ENCODE measurements at places on chromosomes 5 and 9.

DNA sequence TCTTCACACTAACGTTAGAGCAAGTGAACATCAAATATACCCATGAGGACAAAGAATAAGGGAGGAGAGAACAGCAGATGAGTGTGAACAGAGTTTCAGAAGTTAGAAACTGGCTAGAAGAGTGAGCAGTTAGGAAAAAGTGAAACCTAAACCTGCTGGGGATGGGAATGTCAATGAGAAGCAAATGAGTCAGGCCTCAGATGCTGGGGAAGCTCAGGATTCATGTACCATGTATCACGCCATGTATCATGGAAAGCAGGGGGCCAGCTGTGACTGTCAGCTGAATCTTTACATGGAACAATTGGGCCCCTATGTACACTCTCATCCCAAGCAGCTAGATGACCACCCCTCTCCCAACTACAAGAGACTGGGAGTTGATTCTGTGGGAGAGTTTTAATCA is 16.2 kb downstream of the GDF9 start:
- DNase-seq = no peak

DNA sequence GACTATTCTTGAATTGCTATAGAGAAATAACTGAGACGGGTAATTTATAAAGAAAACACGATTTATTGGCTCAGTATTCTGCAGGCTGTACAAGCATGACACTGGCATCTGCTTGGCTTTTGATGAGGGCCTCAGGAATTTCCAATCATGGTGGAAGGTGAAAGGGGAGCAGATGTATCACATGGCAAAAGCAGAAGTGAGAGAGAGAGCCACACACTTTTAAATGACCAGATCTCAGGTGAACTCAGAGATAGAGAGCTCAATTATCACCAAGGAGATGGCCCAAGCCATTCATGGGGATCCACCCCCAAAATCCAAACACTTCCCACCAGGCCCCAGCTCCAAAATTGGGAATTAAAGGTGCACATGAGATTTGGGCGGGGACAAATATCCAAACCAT is 15.3 kb downstream of the GABRA1 start:
- DNase-seq = no peak

DNA sequence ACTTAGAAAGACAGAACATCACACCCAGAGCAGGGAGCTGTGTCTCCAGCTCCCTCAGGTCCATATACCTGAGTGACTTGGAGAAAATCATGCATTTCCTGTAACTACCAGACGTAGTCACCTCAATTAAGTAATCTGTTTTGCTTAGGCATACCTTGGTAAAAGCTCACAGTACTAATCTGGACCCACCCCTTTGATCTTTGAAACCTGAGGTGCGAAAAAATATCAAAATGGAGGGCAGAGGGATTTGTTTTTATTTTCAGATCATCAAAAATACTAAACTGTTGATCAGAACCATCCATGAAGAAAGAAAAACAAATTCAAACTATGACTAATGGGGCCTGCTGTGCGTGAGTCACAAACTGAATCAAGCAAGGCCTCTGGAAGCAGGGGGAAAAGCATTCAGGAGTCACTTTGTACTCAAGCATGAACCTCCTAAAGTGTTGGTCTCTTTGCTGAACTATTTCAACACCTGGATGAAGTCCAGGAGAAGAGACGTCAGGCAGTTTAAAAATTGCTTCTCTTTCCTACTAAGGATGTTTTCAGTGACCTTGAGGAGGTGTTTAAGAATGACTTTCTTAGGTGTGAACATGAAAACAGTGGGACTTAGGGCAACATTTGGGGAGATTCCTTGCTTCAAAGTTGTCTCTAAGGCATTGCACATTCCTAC is 76.3 kb downstream of the MUSK start:
- DNase-seq = no peak

DNA sequence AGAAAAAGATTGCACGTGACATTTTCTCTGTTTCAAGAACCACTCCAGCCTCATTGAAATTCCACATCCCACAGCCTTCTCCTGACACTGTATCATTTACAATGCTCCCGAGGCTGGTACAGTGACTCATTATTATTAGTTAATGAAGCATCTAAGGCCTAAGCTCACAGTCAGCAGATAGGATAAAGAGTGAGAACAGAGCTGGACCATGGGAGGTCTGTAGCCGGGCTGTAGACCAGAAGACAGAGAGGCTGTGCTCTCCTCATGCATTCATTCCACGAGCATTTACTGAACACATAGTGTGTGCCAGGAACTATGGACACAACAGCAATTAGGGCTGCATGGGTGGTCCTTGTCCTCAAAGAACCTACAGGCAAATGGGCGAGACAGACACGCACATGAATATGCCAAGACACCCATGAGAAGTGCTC is 47.3 kb upstream of the GALNT10 start:
- no peak for DNase-seq

GRCh38 chr5:31706186-31706585 is 67.3 kb downstream of the PDZD2 start:
- no peak for DNase-seq

- no peak for DNase-seq
These were observed 60.6 kb downstream of the FRMD3 start for GRCh38 chr9:83477571-83477970.

- no peak for DNase-seq
These were observed 588.9 kb downstream of the NR2F1-AS1 start for GRCh38 chr5:92992073-92992472.

DNA sequence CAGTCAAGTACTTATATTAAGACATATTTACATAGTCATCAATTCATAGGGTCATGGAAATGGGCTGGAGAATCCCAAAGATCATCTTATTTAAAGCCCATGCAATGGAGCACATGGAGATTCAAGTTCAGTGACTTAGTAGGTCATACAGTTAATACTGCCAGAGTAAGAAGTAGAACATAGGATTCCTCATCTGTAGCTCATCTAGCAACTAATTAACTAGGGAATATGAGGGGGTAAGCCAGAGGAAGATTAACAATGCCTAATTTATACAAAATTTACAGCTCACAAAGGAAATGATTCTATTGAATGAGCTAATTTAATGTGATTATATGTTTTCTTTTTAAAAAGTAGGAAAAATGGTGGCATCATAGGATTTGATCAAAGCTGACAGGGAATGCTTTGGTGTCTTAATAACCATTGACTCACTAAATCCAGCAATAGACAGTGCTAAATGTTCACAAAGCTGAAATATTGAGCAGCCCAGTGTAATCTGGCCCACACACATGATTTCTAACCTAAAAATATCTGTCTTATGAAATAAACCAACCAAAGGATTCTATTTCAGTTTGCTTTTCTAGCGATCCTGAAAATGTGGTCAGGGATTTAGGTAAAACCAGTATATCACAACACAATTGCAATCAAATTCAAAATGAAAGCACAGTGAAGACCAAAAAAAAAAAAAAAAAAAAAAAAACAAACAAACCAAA is 53.3 kb downstream of the PRDM6 start:
- DNase-seq = no peak

- DNase-seq = no peak
These were observed 389.1 kb downstream of the GADD45G start for GRCh38 chr9:89993678-89994630.

DNA sequence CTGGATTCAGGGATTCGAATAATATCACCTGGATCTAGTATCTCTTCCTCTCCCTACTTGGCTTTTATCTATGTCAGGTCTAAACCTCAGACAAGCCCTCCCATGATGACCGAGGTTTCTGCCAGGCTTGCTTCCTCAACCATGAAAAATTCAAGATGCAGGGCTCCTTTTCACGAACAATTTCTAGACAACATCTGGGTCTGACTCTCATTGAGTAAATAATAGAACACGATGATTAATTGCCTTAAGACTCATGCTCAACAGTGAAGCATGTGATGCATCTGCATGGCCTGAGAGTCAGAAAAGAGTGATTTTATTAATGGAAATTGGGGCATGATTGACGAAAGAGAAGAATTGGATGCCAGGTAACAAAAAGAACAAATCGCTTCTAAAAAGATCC is 277.2 kb upstream of the ZNF608 start:
- no peak for DNase-seq

DNA sequence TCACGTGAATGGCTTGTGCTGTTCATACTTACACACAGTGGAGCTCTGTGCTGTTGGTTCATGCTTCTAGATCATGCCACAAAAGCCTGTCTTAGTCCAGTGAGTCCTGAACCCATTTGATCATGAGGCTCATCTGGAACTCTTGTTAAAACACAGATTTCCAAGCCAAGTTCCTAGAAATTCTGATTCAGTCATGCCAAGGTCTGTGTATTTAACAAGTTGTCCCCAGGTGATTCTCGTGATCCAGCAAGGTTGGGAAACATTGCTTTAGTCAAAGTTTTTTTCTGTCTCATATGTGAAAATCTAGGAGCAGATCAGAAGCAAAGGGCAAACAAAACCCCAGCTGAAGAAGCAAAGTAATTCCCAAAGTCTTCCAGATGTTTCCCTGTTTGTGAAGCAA is 112.5 kb upstream of the GAS1 start:
- DNase-seq = no peak

DNA sequence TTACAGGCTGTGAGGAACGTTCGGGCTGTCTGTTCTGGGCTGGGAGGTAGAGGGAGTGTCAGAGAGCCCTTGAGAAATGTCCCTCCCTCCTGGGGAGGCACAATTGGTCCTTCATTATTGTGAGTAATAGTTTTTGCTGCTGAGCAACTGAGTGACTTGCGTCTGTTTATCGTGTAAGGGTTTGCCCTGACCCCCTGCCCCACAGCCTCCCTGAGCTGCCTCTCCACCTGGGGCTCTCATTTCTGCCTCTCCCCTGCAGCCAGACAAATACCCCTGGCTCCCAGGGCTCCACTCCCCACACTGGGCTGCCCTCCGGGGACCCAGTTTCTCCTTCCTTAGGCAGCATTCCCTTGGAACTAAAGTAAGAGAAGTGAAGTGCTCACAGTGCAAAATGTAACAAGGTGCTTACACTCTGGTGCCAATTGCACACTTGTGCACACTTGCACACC is 174.9 kb upstream of the MVB12B start:
- no peak for DNase-seq

GRCh38 chr9:34242830-34243229 is 64.0 kb downstream of the UBAP1 start:
- no peak for DNase-seq

GRCh38 chr9:92774274-92774673 is 9.6 kb upstream of the BICD2 start:
- DNase-seq = no peak

DNA sequence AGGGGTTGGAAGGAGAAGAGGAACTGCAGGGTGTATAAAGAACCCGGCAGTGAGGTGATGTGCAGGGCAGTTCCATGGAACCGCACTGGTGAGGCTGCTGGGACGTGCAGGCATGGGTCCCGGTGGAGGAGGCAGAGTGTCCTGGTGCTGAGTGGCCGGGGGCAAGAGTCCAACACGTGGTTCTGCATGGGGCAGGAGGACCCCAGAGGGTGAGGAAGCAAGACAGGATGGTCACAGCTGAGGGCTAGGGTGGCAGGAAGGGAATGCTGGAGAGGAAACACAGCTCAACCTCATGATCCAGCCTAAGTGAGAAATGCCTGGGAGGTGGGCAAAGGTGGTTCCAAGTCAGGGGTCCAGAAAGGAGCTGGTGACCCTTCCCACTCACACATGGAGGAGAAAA is 87.2 kb downstream of the S1PR3 start:
- DNase-seq = no peak

GRCh38 chr9:115691693-115692092 is 461.9 kb upstream of the PAPPA start:
- DNase-seq = no peak

GRCh38 chr9:134890155-134890495 is 9.5 kb downstream of the FCN2 start:
- no peak for DNase-seq

- DNase-seq = no peak
These were observed 73.0 kb upstream of the IL17B start for GRCh38 chr5:149452007-149452664.

- DNase-seq = no peak
These were observed 22.0 kb downstream of the NUP188 start for GRCh38 chr9:128969491-128969890.

- no peak for DNase-seq
These were observed 82.0 kb upstream of the PCAT7 start for GRCh38 chr9:94472806-94473360.

- no peak for DNase-seq
These were observed 24.0 kb upstream of the F2RL1 start for GRCh38 chr5:76794871-76795270.

DNA sequence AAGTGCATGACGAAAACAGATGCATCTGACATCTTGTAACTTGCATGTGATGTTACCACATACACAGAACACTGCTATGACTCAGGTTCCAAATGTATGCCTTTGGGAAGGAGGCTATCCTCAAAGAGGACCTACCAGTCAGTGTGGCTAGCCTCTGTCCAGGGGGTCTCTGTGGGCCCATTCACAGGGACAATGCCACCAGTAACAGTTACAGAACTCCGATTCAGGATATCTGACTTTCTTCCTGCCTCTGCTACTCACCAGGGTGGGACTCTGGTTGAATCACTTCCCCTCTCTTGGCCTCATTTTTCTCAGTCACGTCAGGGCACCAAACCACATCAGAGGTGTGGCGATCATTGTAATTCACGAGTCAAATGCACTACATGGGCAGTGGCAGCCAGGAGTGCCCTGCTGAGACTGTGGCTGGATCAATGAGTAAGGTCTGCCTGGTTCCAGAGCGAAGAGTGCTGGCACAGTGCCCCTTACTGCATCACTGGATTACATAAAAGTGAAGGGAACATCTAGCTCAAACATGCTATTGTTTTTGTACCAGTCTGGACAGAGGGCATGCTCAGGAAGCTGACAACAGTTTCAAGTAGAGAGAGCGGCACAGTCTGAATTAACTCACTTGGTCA is 13.2 kb downstream of the ATOX1 start:
- peak; percentile 76 for DNase-seq

DNA sequence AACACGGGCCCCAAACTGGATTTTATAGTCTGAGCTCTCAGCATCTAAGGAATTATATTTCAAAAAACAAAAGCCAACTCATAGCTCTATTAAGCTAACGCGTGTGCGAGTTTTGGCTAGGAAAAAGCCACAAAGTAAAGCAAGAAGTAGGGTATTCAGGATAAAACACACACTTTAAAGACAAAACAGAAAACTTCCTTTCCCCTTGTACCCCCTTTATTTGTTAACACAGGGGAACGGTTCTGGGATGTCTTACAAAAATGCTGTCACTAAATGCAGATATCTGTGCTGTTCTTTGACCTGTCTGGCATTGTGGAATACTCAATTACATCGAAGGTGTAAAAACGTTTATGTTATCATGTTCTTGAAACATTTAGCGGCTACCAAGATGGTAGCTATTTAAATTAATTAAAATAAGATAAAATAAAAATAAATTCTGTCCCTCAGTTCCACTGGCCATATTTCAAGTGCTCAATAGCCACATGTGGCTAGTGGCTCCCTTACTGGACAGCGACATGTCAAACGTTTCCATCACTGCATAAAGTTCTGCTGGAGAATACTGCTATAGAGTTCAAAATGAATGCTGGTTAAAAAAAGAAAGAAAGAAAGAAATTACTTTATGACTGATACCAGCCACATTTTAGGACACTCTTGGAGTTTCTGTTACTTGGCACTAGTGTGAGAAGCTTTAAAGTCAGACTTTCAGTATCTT is 7.2 kb upstream of the MEF2C start:
- no peak for DNase-seq

DNA sequence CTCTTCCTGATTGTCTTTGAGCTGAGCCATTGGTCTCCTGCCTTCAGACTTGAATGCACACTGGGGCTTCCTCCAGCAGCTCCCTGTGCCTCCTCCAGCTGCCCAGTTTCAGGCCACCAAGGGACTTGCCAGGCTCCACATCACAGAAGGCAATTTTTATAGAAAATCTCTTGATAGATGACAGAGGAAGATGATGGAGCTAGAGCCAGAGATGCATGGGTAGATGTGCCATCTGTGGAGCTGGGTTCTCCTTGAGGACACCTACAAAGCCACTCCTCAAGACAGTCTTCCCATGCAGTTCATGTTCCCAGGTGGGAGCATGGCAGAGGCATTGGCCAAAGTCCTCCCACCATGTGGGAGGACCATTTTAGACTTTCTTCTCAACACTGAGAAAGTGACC is 239.6 kb upstream of the IRX1 start:
- DNase-seq = no peak
